Breast epithelium (tissue), 4 donors: ENCODE measurements at places on chromosomes 11 and 22. TPM values are rescaled to one million over a fixed set of nuclear protein-coding genes. Genes with fewer than 3 reads are reported as not detected.

- no peak overlapping the region for H3K27ac ChIP-seq
- no peaks in the 10 kb centered on the region for H3K27me3 ChIP-seq
- H3K4me3 ChIP-seq = no peak overlapping the region
- DNase-seq = no peak
These were observed 27.2 kb downstream of the FADD start for GRCh38 chr11:70230151-70230839.

GRCh38 chr11:62710001-62710345, 2.5 kb downstream of the GNG3 start:
- peak overlapping the region; percentile 96 for H3K27ac ChIP-seq
- no peaks in the 10 kb centered on the region for H3K36me3 ChIP-seq
- DNase-seq = no peak
- peak overlapping the region; percentile 69 for H3K4me3 ChIP-seq
- peaks cover 3% of the 10 kb centered on the region for H3K4me1 ChIP-seq

DNA sequence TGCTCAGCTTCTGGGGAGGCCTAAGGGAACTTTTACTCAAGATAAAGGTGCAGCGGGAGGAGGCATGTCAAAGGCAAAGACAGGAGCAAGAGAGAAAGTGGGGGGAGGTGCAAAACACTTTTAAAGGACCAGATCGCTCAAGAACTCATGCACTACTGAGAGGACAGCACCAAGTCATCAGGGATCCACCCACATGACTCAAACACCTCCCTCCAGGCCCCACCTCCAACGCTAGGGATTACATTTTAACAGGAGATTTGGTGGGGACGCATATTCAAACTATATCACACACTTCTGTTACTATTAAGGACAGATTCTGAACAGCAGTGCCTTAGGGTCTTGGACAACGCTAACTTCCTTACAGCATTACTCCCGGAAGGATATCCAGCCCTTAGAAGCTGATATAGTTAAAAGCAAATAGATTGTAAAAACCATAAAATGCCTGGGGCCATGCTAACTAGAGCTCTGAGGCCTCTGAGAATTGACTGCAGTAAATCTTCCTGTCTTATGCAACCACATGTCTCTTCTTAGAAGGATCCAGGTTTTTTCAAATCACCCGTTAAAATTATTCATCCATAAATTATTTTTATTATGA, 16.7 kb upstream of the ZC3H12C start:
- H3K36me3 ChIP-seq = no peaks in the 10 kb centered on the region
- DNase-seq = no peak
- H3K27ac ChIP-seq = no peak overlapping the region

- peak; percentile 78 for DNase-seq
- no peaks in the 10 kb centered on the region for H3K27me3 ChIP-seq
- H3K27ac ChIP-seq = peak overlapping the region; percentile 99
These were observed 6.0 kb upstream of the MALAT1 start for GRCh38 chr11:65492637-65493366.

The FGF4 gene
- total RNA-seq = not detected

GRCh38 chr11:131760091-131761061, 390.0 kb downstream of the NTM start:
- peak overlapping the region; percentile 10 for H3K4me3 ChIP-seq
- H3K36me3 ChIP-seq = no peaks in the 10 kb centered on the region
- no peaks in the 10 kb centered on the region for H3K27me3 ChIP-seq
- no peak overlapping the region for H3K27ac ChIP-seq

- H3K4me3 ChIP-seq = no peak overlapping the region
- H3K4me1 ChIP-seq = no peaks in the 10 kb centered on the region
- no peak overlapping the region for H3K27ac ChIP-seq
- H3K36me3 ChIP-seq = no peaks in the 10 kb centered on the region
These were observed 935.4 kb downstream of the TBC1D22A start for GRCh38 chr22:47697861-47698260.

GRCh38 chr22:47780281-47780875, 1017.9 kb downstream of the TBC1D22A start:
- no peak overlapping the region for H3K27ac ChIP-seq
- H3K27me3 ChIP-seq = peaks cover 37% of the 10 kb centered on the region
- H3K4me1 ChIP-seq = no peaks in the 10 kb centered on the region
- no peak overlapping the region for H3K4me3 ChIP-seq

The VPS11 gene
- total RNA-seq = 53.9 TPM

DNA sequence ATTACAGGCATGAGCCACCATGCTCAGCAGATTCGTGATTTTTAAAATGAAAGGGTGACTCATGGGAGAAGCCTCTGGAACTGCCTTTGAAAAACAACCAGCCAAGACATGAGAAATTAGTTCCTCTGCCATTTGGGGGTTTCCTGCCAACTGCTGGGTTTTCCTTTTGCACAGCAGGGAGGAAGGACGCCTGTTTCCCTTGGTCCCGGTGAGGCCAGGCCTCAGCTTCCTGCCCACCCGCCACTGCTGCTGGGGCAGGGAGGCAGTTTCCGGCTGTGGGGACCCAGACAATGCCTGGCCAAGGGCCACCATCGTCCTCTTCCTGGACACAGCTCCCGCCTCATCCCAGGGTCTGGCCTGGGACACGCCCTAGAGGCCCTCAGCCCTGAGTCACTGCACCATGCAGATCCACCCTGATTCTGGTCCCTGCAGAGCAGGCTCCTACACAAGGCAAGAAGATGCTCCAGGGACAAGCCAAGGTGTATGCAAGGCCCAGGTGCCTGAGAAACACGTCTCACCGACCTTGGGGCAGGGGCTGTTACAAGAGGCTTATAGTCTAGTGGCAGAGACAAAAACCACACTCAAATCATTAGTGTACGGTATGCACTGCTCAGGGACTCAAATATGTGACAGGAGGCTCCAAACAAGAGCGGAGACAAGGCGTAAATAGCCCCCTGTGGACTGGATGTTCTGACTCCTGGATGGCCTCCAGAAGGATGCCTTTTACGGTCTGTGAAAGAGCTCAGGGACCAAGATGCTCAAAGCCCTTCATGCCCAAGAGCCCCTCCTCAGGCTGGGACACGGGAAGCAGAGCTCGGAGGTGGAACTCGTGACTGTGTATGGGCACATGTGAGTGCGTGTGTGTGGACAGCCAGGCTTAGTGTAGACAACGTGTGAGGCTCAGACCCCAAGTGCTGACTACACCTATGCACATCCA, 10.0 kb downstream of the PPM1F start:
- H3K36me3 ChIP-seq = no peaks in the 10 kb centered on the region
- peak overlapping the region; percentile 93 for H3K27ac ChIP-seq
- no peaks in the 10 kb centered on the region for H3K27me3 ChIP-seq
- DNase-seq = peak; percentile 51
- no peak overlapping the region for H3K4me3 ChIP-seq

- no peak overlapping the region for H3K4me3 ChIP-seq
- no peak for DNase-seq
- H3K36me3 ChIP-seq = no peaks in the 10 kb centered on the region
- no peaks in the 10 kb centered on the region for H3K27me3 ChIP-seq
- H3K4me1 ChIP-seq = peaks cover 8% of the 10 kb centered on the region
These were observed 176.7 kb upstream of the NCAM1 start for GRCh38 chr11:112784323-112785073.

GRCh38 chr11:86011175-86011574, 57.7 kb downstream of the PICALM start:
- H3K4me3 ChIP-seq = no peak overlapping the region
- DNase-seq = no peak
- no peak overlapping the region for H3K27ac ChIP-seq
- H3K4me1 ChIP-seq = no peaks in the 10 kb centered on the region
- H3K27me3 ChIP-seq = no peaks in the 10 kb centered on the region

The DGCR6 gene
- 11.5 TPM for total RNA-seq

GRCh38 chr11:35747668-35748067, 85.1 kb downstream of the TRIM44 start:
- H3K27me3 ChIP-seq = no peaks in the 10 kb centered on the region
- no peak overlapping the region for H3K4me3 ChIP-seq
- no peaks in the 10 kb centered on the region for H3K36me3 ChIP-seq
- H3K4me1 ChIP-seq = no peaks in the 10 kb centered on the region

The SLC22A9 gene
- total RNA-seq = not detected

GRCh38 chr11:2947744-2948143, 18.5 kb upstream of the PHLDA2 start:
- DNase-seq = no peak
- H3K27me3 ChIP-seq = no peaks in the 10 kb centered on the region
- no peak overlapping the region for H3K27ac ChIP-seq

- H3K36me3 ChIP-seq = no peaks in the 10 kb centered on the region
These were observed 11.0 kb upstream of the SORL1-AS1 start for GRCh38 chr11:121463689-121464335.

The OR56A5 gene
- not detected for total RNA-seq

The POLR2F gene
- 82.4 TPM for total RNA-seq

GRCh38 chr22:38327805-38328204, 10.6 kb upstream of the CSNK1E start:
- peak overlapping the region; percentile 26 for H3K4me3 ChIP-seq
- H3K4me1 ChIP-seq = no peaks in the 10 kb centered on the region
- H3K36me3 ChIP-seq = no peaks in the 10 kb centered on the region

- DNase-seq = no peak
- no peaks in the 10 kb centered on the region for H3K4me1 ChIP-seq
- no peak overlapping the region for H3K4me3 ChIP-seq
- H3K27me3 ChIP-seq = no peaks in the 10 kb centered on the region
These were observed 9.7 kb downstream of the TMEM45B start for GRCh38 chr11:129825380-129825779.

DNA sequence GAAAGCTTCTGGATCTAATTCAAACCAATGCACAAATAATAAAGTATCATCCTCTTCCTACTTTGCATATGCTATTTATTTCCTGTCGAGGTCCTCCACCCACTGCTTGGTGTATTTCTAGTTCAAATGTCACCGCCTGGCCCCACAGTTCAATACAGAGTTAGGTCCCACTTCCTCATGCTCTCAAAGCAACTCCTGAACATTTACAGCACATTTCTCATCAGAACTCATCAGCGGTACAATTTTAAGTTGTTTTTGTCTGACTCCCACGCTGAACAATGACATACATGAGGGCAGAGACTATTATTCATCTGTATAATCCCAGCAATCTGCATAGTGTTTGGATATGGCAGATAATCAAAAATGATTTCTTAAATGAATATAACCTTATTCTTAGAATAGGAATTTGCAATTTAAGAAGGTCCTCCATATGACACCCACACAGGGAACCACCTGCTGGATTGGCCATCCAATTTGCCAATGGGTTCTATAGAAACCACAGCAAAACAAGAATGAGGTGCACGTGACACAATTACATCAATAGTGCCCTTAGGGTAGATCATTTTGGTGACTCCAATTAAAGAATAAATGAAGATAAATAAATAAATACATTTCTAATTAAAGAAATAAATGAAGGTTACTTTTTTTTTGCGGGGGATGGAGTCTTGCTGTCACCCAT, 54.2 kb downstream of the SLC25A17 start:
- no peak overlapping the region for H3K27ac ChIP-seq
- DNase-seq = no peak
- H3K27me3 ChIP-seq = no peaks in the 10 kb centered on the region
- no peaks in the 10 kb centered on the region for H3K36me3 ChIP-seq

DNA sequence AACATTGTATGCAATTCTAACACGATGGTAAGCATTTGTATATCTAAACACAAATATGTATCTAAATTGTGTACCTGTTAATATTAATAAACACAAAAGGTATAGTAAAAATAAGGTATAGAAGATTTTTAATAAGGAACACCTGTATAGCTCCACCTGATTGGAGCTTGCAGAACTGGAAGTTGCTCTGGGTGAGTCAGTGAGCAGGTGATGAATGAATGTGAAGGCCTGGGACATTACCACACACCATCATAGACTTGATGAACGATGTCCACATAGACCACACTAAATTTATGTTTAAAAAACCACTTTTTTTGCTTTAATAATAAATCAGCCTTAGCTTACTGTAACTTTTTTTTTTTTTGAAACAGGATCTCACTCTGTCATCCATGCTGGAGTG, 97.6 kb upstream of the CLMP start:
- no peaks in the 10 kb centered on the region for H3K27me3 ChIP-seq
- H3K4me3 ChIP-seq = no peak overlapping the region
- no peaks in the 10 kb centered on the region for H3K36me3 ChIP-seq
- no peak for DNase-seq
- no peaks in the 10 kb centered on the region for H3K4me1 ChIP-seq

DNA sequence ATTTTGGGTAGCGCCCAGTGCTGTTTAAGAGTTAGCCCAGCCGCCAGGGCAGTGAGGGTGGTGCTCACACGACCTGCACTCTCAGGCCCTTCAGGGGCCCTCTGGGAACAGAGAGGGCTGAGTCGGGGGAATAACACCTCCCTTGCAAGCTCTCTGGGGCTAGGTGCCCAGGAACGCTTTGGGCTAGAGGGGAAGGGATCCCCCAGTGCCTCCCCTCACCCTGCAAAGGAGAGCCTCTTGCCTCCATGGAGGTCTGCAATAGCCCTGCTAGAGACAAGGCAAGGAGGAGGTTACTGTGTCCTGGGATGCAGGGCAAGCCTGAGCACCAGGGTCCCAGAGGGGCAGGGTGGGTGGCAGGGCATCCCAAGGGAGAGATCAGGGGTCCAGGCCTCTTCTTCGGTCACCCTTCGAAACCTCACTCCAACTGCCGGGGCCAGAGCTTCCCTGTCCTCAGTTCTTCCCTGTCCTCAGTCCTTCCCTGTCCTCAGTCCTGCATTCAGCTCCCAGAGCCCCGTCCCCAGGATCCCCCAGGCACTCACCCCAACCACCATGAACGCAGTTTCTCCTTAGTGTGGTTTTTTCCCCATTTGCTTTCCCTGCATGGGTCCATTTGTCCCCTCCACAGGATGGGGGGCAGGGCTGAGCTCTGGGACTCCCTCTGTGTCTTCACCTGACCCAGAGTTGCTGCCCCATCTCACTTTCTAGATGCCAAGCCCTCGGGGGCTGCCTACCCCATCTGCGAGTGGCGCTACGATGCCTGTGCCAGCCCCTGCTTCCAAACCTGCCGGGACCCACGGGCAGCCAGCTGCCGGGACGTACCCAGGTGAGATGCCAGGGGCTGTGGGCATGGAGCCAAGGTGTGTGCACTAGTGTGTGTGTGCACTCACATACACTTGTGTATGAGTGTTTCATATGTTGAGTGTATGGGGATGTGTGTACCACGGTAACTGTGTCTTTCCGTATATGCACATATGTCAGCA, 60.8 kb downstream of the OTOG start:
- DNase-seq = no peak
- no peaks in the 10 kb centered on the region for H3K36me3 ChIP-seq
- H3K4me1 ChIP-seq = no peaks in the 10 kb centered on the region
- no peaks in the 10 kb centered on the region for H3K27me3 ChIP-seq
- no peak overlapping the region for H3K4me3 ChIP-seq
- H3K27ac ChIP-seq = no peak overlapping the region

- no peaks in the 10 kb centered on the region for H3K27me3 ChIP-seq
- H3K4me1 ChIP-seq = no peaks in the 10 kb centered on the region
- no peaks in the 10 kb centered on the region for H3K36me3 ChIP-seq
These were observed 2.5 kb upstream of the MIF start for GRCh38 chr22:23891726-23892125.

The VWCE gene
- 2.6 TPM for total RNA-seq
